ENCODE measurements at places on chromosomes 13 and 19.

- no peak for DNase-seq
These were observed 6.1 kb downstream of the STK11 start for GRCh38 chr19:1211494-1212234.

DNA sequence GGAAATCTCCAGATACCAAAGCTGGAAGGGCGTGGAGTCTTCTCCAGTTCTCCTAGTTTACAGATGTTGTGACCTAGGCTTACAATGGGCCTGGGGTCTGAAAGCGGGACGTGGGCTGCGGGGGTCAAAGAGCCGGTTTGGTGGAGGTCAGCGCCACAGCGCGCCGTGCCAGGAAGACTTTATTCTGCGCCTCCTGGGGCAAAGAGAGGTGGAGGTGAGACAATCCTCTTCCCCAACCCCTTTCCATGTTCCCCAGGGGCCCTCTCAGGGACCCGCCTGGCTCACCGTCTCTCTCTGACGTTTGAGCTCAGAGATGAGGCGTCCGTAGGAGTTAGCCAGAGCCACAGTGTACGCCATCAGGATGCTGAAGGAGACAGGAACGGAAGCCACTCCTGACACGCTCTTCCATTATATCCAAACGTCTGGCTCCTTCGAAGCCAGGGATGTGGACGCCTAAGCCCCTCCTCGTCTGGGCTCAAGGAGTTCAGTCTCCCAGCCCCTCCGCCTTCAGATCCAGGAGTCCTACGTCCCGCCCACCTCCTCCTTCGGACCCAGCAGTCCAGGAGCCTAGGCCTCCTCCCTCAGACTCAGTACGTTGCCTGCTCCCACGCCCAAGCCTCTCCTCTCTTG lies 776 bp upstream of the LENG1 start:
- DNase-seq = no peak

DNA sequence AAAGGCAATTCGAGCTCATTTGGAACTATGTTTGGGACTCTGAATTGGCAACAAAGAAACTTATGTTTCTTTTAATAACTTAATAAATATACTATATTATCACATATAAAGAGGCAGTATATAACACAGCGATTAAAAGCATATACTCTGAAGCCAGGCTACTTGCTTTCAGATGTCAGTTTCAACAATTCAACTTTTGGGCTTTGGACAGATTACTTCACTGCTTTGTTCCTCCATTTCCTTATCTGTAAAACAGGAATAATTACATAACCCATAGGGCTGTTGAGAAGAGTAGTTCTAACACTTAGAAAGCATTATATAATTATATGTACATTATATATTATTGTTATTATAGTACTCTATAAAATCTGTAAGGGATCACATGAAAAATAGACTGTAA lies 107.2 kb downstream of the EDNRB start:
- no peak for DNase-seq

DNA sequence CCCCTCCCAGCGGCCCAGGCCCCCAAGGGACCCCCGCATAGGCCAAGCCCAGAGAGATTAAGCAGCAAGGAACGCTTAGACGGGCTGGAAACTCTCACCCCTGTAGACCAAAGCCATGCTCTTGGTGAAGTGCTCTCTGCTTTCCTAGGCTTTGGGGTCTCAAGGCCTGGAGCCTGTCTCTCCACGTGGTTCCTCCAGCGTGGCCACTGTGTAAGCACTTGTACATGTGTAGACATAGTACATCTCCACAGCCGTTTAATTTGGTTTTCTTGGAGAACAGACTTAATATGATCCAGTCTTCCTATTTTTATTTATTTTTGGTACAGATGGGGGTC lies 1.1 kb downstream of the NUDT19 start:
- no peak for DNase-seq

DNA sequence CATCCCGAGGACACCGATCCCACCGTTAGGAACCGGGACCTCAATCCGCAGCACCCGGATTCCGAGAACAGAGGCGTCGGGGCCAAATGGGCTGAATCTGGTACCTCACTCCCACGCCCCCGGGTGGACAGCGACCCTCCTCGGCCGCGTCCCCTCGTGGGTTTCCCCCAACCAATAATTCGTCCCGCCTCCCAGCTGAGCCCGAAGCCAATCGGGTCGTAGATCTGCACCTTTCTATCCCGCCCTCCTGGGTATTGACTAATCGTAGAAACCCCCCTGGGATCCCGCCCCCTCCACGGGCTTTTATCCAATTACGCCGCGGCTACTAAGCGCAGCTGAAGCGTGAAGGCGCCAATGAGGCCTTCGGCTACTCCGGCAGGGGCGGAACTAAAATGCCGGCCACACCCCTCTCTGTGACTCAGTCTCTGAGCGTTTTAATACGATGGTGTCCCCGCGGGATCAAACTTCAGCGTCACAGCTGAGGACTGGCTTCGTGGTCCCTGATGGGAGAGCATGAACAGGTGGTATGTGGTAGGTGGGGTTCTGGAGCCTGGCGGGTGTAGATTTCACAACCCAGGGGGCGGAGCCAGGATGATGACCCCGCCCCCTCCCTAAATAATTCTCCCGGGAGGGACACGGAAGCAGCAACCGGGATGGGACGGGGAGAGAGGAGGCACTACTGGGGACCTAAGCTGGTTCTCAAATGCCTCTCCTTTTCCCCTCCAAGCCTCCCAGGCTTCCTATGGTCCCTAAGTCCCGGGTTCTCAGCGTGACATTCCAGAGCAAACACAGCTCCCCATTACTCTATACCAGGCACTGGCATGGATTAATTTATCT lies at the start of the genes CCDC159 and TMEM205:
CCDC159 (plus strand) TSS at position 416 of the 837 bp plus-strand sequence; CDS start at position 504, 88 bp downstream.
TMEM205 (minus strand) TSS at position 165 of the 837 bp plus-strand sequence. CDS start 649 bp downstream, outside the sequence.
- DNase-seq = peak; percentile 98

GRCh38 chr19:6260376-6260775 lies 19.4 kb downstream of the MLLT1 start:
- no peak for DNase-seq

- peak; percentile 37 for DNase-seq
These were observed at the start of gene SMIM24 for GRCh38 chr19:3480383-3481091. Gene SMIM24, minus strand, starts transcription at chr19:3480525. Its CDS starts 62 bp downstream, at chr19:3480463.

GRCh38 chr13:48727241-48728011 lies 73.7 kb downstream of the CYSLTR2 start:
- no peak for DNase-seq

DNA sequence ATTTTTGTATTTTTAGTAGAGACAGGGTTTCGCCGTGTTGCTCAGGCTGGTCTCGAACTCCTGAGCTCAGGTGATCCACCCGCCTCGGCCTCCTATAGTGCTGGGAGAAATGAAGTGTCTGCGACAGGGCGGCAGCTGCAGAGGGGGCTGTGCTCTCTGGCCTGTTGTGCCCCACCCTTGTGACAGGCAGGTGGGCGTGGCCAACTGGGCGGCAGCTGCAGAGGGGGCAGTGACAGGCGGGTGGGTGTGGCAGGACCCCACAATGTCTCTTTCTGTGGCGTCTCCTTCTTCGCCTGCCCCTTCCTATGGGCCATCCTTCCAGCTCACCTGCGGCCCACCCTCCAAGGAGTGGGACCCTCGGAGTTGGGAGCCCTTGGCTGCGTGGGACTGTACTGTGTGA lies 11.8 kb downstream of the STK11 start:
- no peak for DNase-seq

DNA sequence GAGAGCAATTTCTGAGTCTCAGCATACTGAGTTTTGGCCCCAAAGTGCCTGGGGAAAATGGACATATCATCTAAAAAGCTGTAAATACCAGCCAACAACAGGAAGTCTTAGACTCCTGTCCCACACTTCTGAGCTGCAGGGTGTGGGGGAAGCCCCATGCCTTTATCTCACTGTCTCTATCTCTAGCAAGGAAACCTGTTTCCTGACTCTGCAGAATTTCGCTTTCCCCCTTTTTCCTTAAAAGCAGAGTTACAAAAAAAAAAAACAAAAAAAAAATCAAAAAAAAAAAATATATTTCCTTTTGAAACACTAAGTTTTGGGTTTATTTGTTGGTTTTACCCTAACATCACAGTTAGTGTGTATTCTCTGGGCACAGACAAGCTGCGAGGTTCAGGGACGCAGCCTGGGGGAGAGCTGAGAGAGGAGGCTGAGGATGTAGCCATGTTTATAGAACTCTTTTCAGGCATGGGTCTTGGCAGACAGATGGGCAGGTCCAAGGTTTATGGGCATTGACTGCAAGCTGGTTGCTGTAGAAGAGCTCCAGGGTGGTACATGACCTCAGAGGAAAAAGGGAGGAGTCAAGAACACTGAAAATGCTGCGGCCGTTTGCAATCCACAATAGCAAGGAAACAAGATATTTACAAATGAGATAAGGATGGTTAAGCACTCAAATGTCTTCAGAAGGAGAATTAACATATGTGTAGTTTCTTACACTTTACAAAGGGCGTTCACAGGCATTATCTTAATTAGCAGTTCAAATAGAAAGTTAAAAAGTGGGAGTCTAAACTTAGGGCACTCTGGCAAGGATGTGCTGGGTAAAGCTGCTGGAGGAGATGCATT lies 4.9 kb downstream of the MBNL2 start:
- DNase-seq = no peak

GRCh38 chr19:3073931-3074595 lies 11.8 kb upstream of the TLE5 start:
- DNase-seq = no peak

GRCh38 chr13:84760956-84761355 lies 878.7 kb upstream of the SLITRK1 start:
- no peak for DNase-seq

- DNase-seq = no peak
These were observed 64.8 kb upstream of the KCTD15 start for GRCh38 chr19:33731881-33732280.

DNA sequence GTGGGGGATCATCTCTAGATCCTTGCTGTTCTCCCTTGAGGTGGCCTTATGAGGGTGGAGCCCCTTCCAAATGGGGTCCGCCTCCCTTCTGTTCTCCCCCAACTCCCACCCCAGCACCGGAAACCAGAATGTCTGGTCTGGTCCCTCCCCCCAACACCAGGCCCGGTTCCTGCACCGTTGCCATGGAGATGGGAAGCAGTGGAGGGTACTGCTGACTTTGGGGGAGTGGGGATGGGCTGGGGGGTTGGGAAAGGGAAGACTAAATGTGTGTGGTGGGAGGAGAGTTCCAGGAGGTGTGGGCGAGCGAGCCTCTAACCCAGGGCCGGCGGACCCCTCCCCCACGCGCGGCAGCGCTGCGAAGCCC lies 1.7 kb downstream of the SHANK1 start:
- no peak for DNase-seq

DNA sequence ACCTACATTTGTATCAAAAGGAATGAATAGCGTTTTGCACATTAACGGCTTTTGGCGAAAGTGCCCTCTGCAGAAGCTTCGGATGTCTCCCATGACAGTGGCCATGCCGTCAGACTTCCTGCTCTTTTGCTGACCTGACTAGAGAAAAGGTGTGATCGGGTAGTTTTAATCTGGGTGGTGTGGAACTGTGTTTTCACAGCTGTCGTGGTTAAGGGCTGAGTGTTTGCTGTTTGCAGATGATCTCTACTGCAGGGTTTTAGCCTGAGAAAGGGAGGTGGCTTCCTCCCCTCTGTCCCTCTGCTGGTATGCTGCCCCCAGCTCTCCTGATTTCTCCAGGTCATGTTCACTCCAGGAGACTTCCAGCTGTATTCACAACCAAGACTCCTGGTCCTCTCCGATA lies 22.4 kb downstream of the ZNF71 start:
- DNase-seq = no peak

- no peak for DNase-seq
These were observed 482.2 kb upstream of the NBEA start for GRCh38 chr13:34459856-34460255.

GRCh38 chr13:30690282-30691188 lies 44.8 kb upstream of the ALOX5AP start:
- peak; percentile 39 for DNase-seq

GRCh38 chr19:39145180-39145953 lies 19.8 kb downstream of the PAK4 start:
- no peak for DNase-seq

DNA sequence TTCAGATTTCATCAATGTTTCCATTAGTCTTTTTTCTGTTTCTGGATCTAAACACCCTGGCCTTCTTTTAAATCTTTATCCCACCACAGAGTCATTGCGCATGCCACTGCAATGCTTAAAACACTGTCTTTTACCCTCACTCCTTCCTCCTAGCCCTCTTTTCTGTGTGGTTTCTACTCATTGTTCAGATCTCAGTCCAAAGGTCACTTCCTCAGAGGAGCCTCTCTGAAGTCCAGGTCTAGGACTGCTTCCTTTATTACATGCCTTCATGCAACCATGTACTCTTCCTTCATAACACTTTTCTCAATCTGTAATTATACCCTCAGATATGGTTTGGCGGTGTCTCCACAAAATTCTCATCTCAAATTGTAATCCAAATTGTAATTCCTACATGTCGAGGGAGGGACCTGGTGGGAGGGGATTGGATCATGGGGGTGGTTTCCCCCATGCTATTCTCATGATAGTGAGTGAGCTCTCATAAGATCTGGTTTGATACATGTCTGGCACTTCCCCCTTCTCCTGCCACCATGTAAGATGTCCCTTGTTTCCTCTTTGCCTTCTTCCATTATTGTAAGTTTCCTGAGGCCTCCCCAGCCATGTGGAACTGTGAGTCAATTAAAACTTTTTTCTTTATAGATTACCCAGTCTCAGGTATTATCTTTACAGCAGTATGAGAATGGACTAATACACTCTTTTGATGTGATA lies 808.9 kb downstream of the DIAPH3 start:
- DNase-seq = no peak

DNA sequence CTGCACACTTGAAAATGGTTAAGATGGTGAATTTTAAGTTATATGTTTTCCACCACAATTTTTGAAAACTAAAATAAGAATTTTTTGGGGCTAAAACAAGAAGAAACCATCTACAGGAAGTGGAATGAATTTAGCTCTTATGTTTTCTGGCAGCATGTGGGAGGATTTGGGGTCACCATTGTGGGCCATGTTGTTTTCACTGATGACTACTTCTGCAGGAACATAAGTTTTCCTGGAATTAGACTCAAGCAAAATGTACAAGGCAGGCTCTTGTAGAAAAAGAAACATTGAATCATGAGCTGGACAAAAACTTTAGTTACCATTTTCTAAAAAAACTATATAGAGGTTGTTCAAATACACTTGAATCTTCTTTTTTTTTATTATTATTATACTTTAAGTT lies 125.3 kb upstream of the C1QTNF9B start:
- DNase-seq = no peak

GRCh38 chr13:79482281-79482970 lies 1.5 kb downstream of the NDFIP2 start:
- no peak for DNase-seq

DNA sequence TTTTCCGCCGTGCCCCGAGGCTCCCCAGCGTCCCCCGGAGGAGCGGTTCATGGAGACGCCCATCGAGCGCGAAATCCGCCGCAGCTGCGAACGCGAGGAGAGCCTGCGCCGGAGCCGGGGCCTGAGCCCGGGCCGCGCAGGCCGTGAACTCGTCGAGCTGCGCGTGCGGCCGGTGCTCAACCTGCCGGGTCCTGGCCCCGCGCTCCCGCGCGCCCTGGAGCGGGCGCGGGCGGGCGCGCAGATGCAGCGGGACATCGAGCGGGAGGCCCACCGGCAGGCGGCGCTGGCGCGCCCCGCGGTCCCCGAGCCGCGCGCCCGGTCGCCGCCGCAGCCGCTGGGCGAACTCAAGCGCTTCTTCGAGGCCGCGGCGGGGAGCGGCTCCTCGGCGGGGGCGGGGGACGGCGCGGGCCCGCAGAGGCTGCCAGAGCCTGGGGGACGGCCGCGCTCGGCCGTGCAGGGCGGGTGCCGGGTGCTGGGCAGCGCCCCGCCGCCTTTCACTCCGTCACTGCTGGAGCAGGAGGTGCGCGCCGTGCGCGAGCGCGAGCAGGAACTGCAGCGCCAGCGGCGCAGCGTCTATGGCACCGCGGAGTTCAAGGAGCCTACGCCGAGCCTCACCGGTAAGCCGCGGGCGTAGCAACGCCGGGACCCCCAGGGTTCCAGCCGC lies 807 bp downstream of the MISP3 start:
- peak; percentile 50 for DNase-seq
